Suppressor macrophage treated with lipopolysaccharide for 4 hours (primary cell): ENCODE measurements at places on chromosomes 5 and 9.
A peak's percentile ranks its signal among the peaks of the same experiment; 100 is the strongest.

DNA sequence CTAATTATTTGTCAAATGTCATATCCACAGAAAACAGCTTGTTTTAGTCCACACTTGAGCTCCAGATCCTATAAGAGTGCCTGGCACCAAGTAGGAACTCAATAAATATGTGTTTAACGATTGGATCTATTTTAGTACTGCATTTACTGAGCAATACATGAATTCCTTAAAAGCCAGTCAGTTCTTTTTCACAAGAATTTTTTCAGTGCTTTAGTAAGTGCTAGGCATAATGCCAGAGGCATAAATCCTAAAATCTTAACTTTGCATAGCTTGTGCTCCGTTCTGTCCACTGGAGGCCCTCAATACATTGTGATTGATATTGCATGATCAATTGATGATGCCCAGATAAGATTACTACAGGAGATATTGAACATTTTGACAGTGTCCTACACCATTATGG is 67.3 kb upstream of the PCSK5 start:
- no peak for DNase-seq

DNA sequence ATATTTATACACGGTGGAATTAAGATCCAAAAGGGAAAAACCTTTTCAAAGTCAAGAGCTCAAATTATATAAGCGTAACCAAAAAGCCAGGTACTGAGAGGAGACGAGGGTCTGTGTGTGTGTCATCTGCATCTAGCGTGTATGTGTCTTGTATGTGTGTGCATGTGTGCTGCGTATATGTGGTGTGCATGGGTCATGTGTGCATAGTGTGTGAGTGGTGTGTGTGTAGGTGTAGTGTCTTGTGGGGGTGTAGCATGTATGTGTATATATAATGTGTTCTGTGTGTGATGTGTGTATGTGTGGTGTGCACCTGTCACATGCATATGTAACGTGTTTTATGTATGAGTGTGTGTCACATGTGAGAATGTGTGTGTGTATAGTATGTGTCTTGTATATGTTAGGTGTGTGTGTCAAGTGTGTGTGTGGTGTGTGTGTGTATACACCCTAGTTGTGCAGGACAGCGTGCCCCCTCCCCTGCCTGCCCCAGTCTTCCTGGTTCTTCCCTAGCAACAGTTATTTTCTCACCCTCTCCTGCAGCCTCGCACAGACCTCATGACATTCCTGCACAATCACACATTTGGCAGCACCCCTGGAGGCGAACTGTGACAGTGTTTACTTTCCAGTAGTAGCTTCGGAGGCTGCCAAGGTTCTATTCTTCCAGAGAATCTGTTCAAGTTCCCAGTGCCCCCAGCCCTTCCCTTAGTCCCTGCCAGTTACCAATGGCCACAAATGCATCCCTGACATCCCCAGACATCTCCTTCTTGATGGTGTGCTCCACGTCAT is 27.1 kb upstream of the TNIP1 start:
- no peak for DNase-seq

- DNase-seq: no peak
Measured at GRCh38 chr5:115702025-115702424, 76.2 kb upstream of the TMED7 start.

GRCh38 chr5:163910226-163910625 is 404.8 kb downstream of the MAT2B start:
- peak; percentile 34 for DNase-seq

DNA sequence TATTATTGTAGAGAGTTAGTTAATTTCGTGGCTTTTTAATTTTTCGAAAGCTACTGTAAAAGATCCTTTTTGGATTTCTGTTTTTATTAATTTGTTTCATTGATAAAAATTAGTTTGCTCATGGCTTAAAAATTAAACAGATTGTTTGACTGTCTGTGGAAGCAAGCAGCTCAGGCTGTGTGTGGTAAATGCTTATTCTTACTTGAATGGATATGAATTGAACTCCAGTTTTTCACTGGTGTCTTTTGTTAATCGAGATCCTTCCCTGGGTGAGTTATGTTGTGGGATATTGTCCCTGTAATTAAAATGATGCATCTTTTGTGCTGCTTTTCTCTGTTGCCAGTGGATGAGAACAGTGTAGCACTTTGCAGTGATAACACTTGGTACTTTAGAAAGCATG is 75.3 kb downstream of the PIK3R1 start:
- DNase-seq: no peak

GRCh38 chr5:138028971-138029365 is 3.9 kb downstream of the FAM13B start:
- DNase-seq: peak; percentile 63

DNA sequence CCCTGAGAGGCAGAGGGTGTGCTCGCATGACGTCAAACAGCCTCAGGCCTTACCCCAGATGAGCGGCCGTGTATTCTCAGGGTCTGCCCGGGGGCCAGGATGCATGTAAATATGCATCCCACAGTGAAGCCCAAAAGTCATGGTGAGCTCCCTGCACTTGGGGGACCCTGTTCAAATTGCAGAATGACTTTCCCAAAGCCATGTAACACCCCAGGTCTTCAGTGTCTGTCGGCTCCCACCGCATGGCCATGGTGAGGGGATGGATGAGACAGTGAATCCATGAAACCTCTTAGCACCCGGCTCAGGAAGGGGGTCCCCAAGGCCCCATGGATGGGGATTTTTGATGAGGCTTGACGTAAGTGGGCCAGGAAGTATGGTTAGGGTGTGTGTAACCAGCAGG is 9.3 kb upstream of the COL5A1 start:
- no peak for DNase-seq

GRCh38 chr5:141186897-141187512 is at the start of gene PCDHB9:
PCDHB9 (plus strand) TSS chr5:141187161; CDS start chr5:141187319, 158 bp downstream.
- DNase-seq: no peak

GRCh38 chr9:38017885-38018186 is 51.2 kb downstream of the SHB start:
- no peak for DNase-seq

GRCh38 chr5:127358740-127359139 is 68.1 kb downstream of the MEGF10 start:
- peak; percentile 24 for DNase-seq

- no peak for DNase-seq
Measured at GRCh38 chr5:110973510-110973909, 98.0 kb upstream of the TSLP start.

DNA sequence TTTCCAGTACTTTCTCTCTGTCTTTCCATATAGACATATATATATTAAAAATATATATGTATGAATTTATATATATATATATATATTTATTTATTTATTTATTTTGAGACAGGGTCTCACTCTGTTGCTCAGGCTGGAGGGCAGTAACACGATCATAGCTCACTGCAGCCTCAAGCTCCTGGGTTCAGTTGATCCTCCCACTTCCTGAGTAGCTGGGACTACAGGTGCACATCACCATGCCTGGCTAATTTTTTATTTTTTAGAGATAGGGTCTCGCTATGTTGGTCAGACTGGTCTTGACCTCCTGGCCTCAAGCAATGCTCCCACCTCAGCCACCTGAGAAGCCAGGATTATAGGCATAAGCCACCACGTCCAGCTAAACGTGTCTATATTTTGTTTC is 210.1 kb downstream of the CD180 start:
- no peak for DNase-seq

DNA sequence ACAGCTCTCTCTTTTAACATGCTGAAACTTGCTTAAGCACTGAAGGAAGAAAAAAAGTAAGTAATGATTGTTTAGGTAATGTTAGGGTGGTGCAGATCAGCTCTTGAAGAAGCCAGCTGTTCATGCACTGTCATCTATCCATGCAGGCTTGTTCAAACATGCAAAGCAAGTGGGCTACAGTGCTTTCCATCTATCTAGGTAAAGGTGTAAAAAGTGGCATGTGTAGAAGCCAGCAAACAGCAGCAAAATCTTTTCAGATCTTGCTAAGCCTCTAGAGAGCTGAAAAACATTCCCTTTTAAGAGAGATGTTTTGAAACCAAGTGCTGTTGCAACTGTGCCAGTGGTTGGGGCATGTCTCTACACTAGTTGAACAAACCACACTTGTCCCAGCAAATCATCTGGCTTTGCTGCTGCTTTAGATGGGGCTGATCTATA is 214.4 kb downstream of the EFNA5 start:
- DNase-seq: no peak

DNA sequence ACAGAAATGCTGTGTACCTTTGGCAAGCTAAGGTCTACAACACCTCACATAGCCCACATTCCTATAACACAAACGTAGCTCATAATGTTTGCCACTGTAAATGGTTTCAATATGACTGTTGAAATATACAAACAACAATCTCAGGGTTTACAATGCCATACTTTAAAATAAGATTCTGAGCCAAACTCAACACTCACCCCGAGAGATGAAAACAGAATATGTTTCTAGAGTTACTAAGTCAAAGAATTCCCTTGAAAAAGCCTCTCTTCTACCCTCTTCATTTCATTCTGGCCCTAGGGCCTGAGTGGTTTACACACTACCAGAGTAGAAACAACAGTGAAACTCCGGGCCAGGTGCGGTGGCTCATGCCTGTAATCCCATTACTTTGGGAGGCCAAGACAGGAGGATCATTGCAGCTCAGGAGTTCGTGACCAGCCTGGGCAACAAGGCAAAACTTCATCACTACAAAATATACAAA is 72.6 kb downstream of the MYO10 start:
- no peak for DNase-seq

DNA sequence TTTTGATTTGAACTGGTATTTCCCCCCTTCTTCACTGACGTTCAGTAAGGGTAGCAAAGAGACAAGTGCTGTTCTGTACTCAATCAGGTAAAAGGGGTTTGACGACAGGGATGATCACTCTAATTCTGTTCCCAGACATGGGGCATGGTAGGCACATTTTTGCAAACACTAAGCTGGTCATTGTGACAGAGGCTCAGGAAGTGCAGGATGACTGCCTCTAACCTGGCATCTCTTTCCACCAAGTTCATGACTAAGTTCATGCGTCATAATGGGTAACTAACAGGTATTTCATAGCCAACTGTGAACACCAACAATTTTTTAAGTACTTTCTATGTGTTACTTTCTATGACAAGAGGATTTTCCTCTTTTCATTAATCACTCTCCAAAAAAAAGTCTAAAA is 166.5 kb downstream of the MAPKAP1 start:
- no peak for DNase-seq

GRCh38 chr9:5052838-5053237 is 67.8 kb downstream of the JAK2 start:
- DNase-seq: no peak

- no peak for DNase-seq
Measured at GRCh38 chr9:110041452-110041851, 166.5 kb downstream of the C9orf152 start.

DNA sequence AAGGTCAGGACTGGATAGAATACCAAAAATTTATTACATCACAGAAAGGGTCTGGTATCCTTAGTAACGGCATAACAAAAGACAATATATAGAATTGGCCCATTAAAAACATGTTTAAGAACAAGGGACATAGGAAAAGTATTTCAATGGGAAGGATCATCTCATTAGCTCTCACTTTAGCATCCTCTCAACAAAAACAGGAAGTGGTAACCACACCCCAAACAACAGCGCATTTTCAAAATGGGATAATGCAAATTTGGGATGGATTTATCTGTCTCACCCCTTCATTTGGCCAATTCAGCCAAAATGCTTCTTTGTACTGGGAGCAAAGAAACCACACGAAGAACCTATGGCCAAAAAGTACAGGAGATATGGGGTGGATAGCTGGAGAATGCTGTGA is 9.8 kb upstream of the UGT3A1 start:
- no peak for DNase-seq

- peak; percentile 78 for DNase-seq
Measured at GRCh38 chr5:143418140-143418866, 14.8 kb upstream of the NR3C1 start.

- DNase-seq: no peak
Measured at GRCh38 chr9:95077053-95077765, 240.3 kb downstream of the FANCC start.

GRCh38 chr5:141878186-141878710 is at the start of gene PCDH1:
PCDH1 (minus strand) TSS chr5:141878410; CDS start chr5:141878262, 148 bp downstream.
- peak; percentile 48 for DNase-seq

DNA sequence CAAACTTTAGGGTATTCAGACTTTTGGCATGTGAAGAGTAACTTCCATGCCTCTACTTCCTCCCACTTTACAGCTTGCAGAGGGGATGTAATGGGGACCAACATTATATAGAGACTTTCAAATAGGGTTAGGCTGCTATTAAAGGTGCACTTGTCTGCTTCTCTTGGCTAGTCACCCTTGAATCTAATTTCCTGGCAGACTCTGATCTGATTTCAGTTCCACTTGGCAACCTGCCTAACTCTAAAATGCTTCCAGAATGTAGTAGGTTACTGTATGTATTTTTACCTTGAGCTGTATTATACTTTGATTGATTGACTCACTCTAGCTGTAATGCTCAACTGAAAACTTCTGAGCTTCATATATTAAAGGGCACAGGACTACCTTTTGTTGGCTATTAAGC is 693.4 kb downstream of the KCTD16 start:
- no peak for DNase-seq

DNA sequence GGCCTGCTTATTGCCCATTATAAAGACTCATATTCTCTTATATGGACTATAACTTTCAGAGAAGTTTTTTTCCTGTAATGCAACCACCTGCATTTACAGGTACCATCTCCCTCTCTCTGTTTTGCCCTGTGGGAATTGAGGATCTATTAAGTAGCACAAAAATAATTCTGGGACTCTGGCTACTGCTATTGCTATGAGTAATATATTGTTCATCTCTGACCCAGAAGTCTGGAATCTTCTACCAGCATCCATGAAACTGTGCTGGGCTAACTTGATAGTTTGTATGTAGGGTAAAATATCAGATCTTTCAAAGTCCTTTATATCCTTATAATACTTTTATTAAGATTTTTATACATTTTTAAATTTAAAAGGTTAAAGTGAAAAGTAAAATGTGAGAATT is 607.2 kb downstream of the EFNA5 start:
- no peak for DNase-seq

- no peak for DNase-seq
Measured at GRCh38 chr5:54905246-54905795, 80.1 kb downstream of the ESM1 start.

DNA sequence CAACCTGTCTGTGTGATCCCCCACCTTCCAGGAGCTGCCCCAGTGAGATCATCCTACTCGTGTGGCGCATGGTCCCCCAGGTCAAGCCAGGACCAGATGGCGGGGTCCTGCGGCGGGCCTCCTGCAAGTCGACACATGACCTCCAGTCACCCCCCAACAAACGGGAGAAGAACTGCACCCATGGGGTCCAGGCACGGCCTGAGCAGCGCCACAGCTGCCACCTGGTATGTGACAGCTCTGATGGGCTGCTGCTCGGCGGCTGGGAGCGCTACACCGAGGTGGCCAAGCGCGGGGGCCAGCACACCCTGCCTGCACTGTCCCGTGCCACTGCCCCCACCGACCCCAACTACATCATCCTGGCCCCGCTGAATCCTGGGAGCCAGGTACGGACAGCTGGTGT is 43.7 kb downstream of the RGS3 start:
- no peak for DNase-seq

- DNase-seq: no peak
Measured at GRCh38 chr5:127892467-127893207, 189.4 kb downstream of the CCDC192 start.

DNA sequence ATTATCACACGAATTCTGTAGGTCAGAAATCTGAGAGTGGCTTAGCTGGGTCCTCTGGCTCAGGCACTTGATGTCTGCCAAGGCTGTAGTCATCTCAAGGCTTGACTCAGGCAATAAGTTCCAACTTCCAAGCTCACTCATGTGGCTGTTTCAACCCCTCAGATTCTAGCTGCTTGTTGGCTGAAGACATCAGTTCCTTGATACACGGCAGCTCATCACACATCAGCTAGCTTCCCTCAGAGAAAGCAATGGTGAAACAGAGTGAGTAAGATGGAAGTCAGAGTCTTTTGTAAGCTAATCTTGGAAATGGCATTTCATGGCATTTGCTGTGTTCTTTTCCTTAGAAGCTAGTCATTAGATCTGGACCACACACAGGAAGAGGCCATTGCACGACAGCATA is 204.2 kb upstream of the PTGER4 start:
- peak; percentile 52 for DNase-seq
